ENCODE measurements at places on chromosomes 1 and 21.

DNA sequence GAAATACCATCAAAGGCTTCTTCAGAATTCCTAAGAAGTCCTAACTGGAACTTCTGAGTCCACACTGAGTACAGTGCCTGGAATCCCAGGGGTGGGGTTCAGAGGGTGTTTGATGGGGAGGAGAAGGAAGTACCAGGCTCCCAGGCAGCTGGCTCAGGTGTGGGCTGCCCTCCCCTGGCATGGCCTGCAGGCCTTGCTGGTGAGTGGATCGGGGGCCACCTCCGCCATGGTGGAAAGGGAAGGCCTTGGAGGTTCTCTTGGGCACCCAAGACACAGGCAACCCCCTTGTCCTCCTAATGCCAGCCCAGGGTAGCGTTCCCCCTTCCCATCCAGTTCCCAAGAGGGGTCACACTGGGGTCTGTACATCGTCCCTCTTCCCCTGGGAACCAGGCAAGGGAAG lies 26.8 kb upstream of the TNFRSF1B start:
- DNase-seq: no peak

GRCh38 chr1:228007801-228008341 lies 1.1 kb downstream of the WNT3A start:
- no peak for DNase-seq

- DNase-seq: no peak
Observed at GRCh38 chr1:244186372-244186771, 135.3 kb downstream of the ZBTB18 start.

GRCh38 chr1:191588905-191589304 lies 569.4 kb upstream of the RGS18 start:
- DNase-seq: no peak

DNA sequence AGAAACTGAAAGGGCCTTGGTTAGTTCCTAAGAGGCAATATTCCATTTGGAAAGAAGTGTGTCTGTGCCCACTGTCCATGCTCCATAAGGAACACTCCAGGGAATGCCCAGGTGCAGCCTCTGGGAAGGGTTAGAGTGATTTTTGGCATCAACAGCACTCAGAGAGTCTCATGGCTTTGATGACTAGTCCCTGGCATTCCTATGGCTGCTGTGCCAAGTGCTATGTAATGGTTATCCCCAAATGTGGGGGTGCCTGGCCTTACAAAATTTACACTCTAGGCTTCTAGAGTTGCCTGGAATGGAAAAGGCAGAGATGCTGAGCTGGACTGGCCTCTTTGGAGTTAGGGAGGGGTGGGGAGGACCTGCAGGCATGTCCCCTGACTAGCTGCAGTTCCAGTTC lies 75.0 kb upstream of the BCAR3 start:
- DNase-seq: no peak

DNA sequence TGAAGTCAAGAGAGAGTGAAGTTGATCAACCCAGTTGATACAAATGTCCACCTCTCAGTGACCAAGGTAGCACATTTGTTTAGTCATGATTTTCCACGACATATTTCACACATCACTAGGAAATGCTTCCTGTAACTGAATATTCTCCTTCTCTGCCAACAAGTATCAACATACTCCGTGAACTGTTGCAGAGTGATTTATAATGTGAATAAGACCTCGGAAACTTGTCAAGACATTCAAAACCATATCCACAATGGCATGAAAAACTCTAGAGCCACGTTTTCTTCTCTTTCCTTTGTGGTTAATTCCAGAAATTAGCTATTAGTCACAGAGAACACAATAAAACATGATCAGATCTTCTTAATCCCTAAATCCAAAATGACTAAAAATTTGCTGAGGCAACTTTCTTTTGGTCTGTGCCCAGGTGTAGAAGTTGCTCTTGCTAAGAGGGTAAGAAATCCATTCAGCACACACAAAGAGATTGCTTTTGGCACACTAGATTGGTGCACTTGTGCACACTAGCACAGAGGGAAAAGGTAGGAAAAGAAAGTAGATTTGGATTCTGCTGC lies 244.3 kb upstream of the NRIP1 start:
- no peak for DNase-seq

DNA sequence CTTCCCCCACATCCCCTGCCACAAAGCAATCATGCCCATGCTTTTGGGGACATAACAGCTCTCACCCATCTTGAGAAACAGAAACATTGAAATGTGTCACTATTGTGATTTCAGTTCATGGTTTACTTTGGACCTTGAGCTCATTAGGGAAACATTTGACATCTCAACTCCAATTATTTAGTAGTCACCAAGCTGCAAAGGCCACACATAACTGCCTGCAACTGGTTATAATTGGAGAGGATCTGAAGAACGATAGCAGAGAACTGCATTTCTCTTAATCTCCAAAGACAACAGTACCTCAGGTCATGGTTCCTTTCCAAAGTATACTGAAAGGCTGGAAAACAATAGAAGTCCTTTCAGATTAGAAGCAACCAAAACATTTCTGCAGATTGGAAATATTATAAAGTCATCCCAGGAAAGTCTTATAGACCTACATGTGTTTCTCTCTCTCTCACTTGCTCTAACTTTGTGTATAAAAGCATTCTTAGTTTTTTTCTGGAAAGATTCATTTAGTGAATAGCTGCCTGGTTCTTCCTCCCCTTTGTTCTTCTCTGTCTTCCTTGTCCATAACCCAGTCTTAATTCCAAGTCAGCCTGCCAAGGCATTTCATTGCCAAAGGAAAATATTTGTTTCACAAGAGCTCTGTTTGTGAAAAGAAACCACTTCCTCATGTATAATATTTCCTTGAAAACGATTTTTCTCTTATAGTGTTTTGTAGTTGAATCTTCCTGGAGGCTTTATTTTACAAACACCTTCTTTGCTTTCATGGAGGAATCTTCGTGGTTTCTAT lies 426.8 kb downstream of the ADGRL2 start:
- no peak for DNase-seq

- no peak for DNase-seq
Observed at GRCh38 chr1:40439247-40439646, 11.0 kb upstream of the ZFP69B start.

- DNase-seq: no peak
Observed at GRCh38 chr1:172887162-172887561, 163.6 kb downstream of the TNFSF18 start.

GRCh38 chr1:56415720-56416119 lies 163.6 kb downstream of the PLPP3 start:
- no peak for DNase-seq

GRCh38 chr1:119387858-119388257 lies 19.3 kb downstream of the HAO2 start:
- DNase-seq: no peak

- DNase-seq: no peak
Observed at GRCh38 chr1:69737527-69738185, 169.9 kb downstream of the LRRC7 start.

DNA sequence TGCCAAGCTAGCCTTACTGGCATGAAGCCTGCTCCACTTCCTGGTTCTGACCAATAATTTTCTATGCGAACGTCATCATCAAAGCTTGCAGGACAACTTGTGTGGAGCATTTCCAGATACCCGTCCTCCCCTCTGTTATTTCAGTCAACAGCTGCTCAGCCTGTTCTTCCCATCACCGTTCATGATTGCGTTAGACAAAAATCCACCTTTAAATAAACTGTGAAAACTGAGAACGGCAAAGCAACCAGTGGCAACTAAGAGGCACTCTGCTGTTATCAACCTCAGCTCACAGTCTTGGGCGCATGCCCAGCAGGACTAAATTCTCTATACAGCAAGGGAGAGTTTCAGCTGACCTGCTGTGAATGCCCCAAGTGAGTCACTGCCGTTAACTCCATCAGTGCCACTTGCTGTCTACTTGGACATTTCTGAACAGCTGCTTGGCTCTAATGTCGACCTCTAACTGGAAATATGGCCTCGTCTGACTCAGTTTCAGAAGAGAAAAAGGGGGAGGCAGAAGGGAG lies 207.4 kb upstream of the RUNX1 start:
- no peak for DNase-seq

GRCh38 chr1:162913345-162913744 lies 52.4 kb upstream of the CCDC190 start:
- DNase-seq: no peak

DNA sequence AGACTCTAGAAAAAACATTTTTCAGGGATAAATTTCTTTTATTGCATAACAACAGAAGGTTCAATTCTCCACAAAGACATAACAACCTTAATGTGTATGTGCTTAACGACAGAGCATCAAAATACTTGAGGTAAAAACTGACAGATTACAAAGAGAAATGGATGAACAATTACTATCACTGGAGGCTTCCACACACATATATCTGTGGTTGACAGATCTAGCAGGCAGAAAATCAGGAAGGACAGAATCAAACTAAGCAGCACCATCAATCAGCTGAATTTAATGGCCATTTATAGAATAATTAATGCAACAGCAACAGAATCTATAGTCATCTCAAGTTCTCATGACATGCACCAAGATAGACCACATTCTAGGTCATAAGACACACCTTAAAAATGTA lies 306.0 kb upstream of the GREM2 start:
- DNase-seq: no peak

GRCh38 chr21:36790616-36791015 lies 91.7 kb downstream of the SIM2 start:
- no peak for DNase-seq

GRCh38 chr1:234713859-234714258 lies 103.9 kb upstream of the IRF2BP2 start:
- no peak for DNase-seq

GRCh38 chr1:41360074-41360785 lies 1.0 kb upstream of the FOXO6 start:
- no peak for DNase-seq

DNA sequence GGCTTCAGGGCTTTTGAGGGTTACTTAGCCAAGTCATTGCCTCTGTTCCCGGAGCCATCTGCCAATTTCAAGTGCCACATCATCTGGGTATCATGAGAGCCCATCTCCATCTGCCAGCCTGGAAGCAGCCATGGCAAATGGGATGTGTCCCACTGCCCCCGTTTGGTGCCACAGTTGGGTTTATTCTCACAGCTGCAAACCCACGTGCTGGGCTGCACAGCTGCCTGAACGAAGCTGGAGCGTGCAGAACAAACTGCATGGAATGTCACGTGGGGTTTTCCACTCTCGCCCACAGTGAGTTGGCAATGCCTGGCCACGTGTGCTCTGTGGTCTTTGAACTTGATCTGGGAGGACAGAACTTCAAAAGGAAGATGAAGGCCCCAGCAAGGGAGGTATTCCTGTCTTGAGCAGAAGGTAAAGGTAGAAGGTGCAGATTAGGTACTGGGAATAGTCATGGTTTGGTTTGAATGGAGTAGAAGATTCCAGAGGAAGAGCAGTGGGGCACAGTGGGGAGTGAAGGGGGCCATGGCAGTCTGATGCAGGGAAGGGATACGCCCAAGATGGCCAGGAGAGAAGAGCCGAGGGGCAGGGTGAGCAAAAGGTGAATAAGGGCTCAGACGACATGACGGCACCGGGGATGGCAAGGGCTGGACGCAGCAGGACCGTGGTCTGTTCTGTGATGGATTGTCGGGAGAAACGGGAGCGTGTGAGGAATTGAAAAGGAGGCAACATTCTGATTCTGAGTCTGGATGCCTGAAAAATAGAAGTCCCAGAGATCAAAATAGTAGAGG lies 222.0 kb downstream of the KAZN start:
- DNase-seq: no peak

DNA sequence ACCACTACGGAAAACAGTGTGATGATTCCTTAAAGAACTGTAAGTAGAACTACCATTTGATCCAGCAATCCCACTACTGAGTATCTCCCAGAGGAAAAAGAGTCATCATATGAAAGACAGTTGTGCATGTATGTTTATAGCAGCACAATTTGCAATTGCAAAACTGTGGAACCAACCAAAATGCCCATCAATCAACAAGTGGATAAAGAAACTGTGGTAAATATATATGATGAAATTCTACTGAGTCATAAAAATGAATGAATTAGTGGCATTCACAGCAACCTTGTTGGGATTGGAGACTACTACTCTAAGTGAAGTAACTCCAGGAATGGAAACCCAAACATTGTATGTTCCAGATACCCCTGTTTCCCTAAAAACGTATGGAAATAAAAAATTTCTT lies 337.0 kb upstream of the PTBP2 start:
- no peak for DNase-seq

GRCh38 chr1:222680080-222680479 lies 32.2 kb downstream of the AIDA start:
- no peak for DNase-seq

DNA sequence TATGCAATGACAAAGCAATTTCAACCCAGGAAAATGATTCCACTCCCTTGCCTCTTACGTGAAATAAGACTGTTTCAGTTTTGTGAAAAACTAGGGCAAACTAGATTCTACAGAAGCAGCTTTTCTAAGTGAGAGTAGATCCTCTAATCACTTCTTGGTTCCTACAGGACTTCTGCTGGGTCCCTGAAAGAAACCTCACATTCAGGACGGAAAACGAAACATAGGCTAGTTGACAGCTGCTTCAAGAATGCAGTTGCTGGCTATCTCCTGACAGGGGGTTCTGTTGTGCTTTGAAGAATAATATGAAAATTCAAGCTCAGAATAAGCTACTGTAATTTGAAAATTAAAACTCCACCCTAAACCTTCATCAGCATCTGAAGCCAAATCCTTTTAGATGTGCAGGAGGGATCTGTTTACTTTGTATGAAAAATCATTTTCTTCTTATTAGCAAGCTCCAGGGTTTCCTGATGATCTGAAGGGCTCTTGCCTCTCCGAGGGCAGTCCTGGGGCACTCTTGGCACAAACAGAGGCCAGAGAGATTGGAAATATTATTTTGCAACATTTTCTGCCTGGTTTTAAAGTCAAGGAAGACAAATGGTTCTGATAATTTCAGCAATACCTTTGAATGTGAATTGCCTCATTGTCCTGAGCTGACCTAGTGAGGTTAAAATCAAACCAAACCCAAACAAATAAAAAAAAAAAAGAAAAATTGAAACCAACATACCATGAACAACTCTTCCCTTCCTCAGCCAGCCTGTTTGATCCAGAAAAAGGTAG lies 55.0 kb downstream of the NTMT2 start:
- no peak for DNase-seq

DNA sequence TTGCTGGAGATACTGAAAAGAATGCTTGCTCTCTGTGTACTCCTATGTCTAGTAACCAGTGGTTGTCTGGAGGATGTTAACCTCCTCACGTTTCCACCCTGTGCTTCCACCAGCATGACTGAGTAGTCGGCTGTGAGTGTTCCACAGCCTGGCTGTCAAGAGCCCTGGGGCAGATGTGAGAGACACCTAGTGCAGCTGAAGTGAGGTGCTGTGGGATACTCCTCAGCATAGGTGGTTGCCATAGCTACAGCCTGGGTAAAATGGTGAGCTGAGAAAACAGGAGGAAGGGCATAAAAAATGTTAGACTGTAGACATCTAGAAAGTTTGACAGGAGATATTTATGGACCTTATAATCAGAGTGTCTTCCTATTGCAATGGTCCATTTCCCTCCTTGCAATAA lies 15.8 kb downstream of the IVL start:
- no peak for DNase-seq

DNA sequence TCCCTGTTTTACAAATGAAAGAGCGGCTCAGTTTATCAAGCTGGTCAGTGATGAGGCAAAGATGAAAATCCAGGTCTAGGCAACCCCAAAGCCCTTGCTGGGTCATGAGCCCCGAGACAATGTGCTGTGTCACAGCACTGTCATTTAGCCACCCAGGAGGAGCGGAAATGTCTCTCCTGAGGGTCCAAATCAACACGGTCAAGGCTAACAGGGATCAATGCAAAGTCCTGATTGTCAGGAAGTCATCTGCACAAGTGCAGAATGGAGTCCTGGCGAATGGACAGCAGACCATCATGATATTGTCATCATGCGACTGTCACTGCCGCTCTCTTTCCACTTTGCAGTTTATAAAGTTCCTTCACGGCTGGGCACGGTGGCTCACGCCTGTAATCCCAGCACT lies 30.2 kb downstream of the NCMAP start:
- DNase-seq: no peak

GRCh38 chr1:54980528-54981241 lies at the start of gene TMEM61:
TSS of gene TMEM61 (plus strand) at chr1:54980628. CDS start at chr1:54981066, 438 bp downstream.
- DNase-seq: no peak

Measured in GM18507 (cell line).